ENCODE measurements at places on chromosomes 13 and 19.

DNA sequence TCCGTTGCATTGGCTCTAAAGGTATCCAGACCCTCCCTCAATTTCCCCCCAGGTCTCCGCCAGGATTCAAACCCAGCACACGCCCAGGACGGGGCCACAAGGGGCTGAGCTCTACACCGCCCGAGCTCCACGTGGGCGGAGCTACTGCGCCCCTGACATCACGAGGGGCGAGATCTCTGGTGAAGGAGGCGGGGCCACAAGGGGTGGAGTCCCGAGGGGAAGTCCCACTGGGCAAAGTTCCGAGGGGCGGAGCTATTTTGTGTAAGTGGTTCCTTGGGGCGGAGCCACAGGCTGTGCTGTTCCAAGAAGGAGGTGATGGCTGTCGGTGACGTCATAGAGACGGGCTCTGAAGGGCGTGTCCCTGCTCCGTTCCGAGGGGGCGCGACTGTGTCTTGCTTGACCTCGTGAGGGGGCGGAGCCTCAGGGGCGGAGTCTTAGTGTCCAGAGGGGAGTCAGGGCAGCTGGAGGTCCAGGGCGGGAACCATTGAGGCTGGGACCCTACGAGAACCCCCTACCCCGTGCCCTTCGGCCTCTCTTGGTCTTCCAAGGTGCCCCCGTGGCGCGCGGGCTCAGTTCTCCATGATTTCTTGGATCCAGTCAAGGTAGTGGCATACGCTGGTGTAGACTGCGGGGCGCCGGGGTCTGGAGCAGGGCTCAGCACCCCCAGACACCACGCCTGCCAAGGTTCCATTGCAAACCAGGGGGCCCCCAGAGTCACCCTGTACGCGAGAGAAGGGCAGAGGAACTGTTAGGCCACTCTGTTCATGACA, 1.3 kb upstream of the KLK8 start:
- no peaks in the 10 kb centered on the region for H3K36me3 ChIP-seq
- H3K27me3 ChIP-seq, result no peaks in the 10 kb centered on the region
- H3K27ac ChIP-seq, result no peak overlapping the region
- H3K4me3 ChIP-seq, result no peak overlapping the region
- no peaks in the 10 kb centered on the region for H3K4me1 ChIP-seq

DNA sequence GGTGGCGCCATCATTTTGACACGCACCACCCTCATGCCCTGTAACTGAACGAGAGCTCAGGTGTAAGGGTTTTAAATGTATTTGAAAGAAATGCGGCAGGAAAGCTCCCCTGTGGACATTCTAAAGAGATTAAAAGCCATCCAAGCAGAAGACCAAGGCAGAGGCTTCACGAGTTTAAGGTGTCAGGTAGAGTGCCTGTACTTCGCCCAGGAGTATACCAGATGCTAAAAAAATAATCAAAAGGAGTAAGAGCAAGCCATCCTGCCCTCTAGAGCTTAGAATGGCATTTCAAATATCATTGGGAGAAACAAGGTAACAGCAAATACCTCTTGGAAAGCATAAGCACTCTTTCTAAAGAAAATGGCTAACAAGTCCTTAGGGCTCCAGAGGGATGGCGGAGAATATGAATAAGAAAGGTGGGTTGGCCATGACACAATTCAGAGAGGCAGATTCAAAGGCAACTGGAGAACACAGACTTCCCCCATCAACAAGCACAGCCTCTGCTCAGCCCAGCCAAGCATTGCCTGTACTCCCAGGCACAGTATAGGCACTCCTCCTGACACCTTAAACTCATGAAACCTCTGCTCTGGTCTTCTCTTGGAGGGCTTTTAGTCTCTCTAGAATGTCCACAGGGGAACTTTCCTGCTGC, 447.6 kb downstream of the SUCLA2 start:
- H3K27ac ChIP-seq, result no peak overlapping the region
- H3K4me1 ChIP-seq, result no peaks in the 10 kb centered on the region
- no peak for DNase-seq
- H3K36me3 ChIP-seq, result no peaks in the 10 kb centered on the region
- no peaks in the 10 kb centered on the region for H3K27me3 ChIP-seq
- no peak overlapping the region for H3K4me3 ChIP-seq

DNA sequence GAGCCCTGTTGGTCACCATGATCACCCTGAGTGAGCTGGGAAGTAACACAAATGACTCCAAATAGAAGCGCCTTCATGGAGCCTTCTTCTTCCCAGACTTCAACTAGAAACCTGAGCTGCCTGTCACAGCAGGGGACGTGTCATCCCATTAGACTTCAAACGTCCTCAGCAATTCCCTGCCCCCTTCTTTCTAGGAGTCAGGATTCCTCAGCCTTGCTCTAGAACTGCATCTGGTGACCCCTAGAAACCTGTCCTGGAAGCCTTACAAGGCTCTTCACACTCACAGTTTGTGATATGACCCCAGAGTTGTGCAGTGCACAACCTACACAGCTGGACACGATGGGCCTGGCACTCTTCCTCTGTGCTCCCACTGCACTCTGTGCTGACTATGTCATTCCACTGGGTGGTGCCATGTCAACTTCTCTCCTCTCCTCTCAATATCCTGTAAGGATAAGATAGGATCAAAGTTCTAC, 23.6 kb upstream of the TTYH1 start:
- H3K4me3 ChIP-seq, result no peak overlapping the region
- H3K27ac ChIP-seq, result no peak overlapping the region
- peaks cover 6% of the 10 kb centered on the region for H3K4me1 ChIP-seq
- peaks cover 11% of the 10 kb centered on the region for H3K27me3 ChIP-seq
- no peak for DNase-seq
- no peaks in the 10 kb centered on the region for H3K36me3 ChIP-seq

DNA sequence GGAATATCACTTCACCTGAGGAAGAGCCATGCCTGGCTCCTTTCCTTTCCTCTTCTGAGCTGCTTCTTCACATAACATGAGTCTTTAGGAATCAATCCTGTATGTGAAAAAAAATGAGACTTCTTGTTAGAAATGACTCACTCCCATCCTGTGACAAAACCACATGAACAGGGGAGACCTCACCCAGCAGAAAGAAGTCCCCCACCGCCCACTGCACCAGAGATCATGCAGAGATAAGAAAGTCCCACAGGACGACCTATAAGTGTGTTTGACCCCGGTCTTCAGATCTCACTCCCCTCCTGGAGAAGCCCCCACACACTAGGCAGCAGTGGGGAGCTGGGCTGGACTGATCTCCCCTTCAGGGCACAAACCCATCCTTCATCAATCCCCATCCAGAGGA, 7.8 kb downstream of the ZNF600 start:
- H3K4me1 ChIP-seq, result no peaks in the 10 kb centered on the region
- no peak for DNase-seq
- no peak overlapping the region for H3K27ac ChIP-seq
- H3K4me3 ChIP-seq, result no peak overlapping the region

DNA sequence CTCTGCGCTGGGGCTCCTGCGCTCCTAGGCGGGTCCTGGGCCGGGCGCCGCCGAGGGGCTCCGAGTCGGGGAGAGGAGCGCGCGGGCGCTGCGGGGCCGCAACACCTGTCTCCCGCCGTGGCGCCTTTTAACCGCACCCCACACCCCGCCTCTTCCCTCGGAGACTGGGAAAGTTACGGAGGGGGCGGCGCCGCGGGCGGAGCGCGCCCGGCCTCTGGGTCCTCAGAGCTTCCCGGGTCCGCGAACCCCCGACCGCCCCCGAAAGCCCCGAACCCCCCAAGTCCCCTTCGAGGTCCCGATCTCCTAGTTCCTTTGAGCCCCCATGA, at the start of gene GJB2:
TSS of gene GJB2 (minus strand) at position 103 of the 326 bp plus-strand sequence. CDS start 3,357 bp downstream, outside the sequence.
- peak within 1 kb of the TSS; percentile 43 for H3K4me3 ChIP-seq
- peak within 1 kb of the TSS; percentile 39 for H3K27ac ChIP-seq
- no peaks in the 10 kb centered on the region for H3K4me1 ChIP-seq

DNA sequence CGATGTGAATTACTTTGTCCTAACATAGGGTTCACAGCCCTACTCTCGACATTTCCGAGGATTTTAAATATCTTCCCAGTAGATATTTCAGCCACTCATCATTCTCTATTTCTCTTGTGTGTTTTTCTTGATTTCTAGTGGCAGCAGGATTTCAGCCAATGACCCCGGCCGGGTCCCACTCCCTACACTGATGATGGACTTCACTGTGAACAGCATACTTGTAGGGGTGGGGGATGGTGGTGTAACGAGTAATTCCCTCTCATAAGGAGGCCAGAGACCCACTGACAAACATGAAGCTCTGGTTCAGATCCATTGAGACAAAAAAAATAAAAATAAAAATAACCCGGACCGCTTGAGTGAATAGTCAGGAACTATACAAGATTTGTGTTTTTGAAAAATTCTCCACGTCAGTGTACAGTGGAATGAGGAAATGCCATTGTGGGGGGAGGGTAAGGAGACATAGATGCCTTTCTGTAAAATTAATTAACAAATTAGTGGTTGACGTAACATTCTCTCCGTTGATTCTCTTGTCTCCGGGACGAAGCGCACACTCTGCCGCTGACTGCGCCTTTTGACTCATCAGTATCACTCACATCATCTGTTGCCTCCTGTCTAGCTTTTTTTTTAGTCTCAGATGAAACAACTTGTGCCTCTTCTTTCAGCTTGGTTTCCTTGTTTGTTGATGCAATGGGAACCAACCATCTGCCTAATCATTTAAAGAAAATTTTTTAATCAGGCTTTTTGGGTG, 48.8 kb upstream of the IRS2 start:
- no peak overlapping the region for H3K27ac ChIP-seq
- H3K4me3 ChIP-seq, result no peak overlapping the region
- no peaks in the 10 kb centered on the region for H3K36me3 ChIP-seq

DNA sequence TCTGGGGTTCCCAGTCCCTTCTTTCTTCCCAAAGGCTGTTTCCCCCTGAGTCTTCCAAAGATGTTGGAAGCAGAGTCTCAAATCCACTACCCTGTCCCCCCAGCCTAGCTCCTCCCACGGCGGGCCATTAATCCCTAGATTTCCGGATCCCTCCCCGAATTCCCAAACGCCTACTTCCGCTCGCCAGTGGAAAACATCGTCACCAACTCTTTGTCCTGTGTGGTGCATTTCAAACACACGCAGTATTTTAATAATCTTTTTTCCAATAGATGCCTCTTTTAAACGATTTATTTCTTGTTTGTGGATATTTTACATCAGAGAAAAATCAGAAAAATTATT, 610 bp downstream of the ZNF791 start:
- H3K4me3 ChIP-seq, result peak overlapping the region; percentile 97
- H3K27ac ChIP-seq, result peak overlapping the region; percentile 90
- H3K4me1 ChIP-seq, result peaks cover 8% of the 10 kb centered on the region
- H3K36me3 ChIP-seq, result peaks cover 5% of the 10 kb centered on the region

DNA sequence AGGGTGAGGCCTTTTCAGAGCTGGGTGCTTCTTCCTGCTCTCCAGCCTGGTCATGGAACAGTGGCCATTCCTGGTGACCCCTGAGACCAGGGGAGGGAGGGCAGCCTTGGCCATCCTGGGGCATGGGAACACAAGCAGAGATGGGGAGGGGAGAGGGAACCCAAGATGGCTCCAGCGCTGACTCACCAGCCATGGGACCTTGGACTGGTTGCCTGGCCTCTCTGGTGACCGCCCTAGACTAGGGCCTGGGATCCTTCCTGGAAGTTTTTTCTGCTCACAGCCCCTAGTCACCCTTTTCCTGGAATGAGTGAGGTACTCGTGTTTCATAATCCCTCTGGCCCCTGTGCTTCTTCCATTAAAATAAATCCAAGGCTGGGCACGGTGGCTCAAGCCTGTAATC, 3.3 kb upstream of the OPA3 start:
- peaks cover 6% of the 10 kb centered on the region for H3K4me1 ChIP-seq
- H3K4me3 ChIP-seq, result no peak overlapping the region
- H3K27ac ChIP-seq, result no peak overlapping the region
- no peaks in the 10 kb centered on the region for H3K36me3 ChIP-seq
- no peak for DNase-seq

GRCh38 chr13:48977286-48977625, 1.5 kb downstream of the FNDC3A start:
- H3K4me1 ChIP-seq, result peaks cover 19% of the 10 kb centered on the region
- peak overlapping the region; percentile 89 for H3K27ac ChIP-seq
- peak overlapping the region; percentile 88 for H3K4me3 ChIP-seq
- DNase-seq, result no peak

DNA sequence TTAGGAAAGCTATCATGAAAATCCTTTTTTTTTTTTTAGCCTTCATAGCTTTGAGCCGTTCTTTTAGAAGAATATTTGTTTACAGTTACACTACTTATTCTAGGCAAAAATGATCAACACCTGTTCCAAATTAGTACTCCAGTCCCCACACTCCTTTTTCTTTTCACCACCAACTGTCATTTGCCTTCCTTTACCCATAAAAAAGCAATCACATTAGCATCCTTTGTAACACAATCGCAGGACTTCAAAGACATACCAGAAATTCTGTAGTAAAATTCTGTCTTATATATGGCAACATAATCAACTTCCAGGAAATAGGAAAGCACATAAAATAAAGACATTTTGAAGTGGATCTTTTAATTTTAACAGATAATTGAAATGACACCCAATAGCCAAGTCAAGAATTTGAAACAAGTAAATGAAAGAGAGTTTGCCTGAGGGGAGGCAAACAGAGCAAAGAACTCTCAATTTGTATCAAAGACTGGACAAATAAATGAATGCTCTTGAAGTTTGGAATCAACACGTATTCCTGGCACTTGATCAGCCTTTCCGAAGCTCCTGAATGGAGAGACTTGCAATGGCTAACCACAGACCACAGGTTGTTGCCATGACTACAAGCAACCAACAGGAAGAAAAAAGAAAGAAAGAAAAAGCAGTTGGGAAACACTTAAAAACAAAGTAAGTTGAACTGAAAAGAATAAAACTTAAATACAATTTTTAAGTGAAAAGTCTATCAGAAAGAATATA, 206.8 kb downstream of the PCDH9 start:
- no peaks in the 10 kb centered on the region for H3K4me1 ChIP-seq
- H3K4me3 ChIP-seq, result no peak overlapping the region
- H3K27me3 ChIP-seq, result no peaks in the 10 kb centered on the region
- no peak overlapping the region for H3K27ac ChIP-seq
- no peaks in the 10 kb centered on the region for H3K36me3 ChIP-seq

- peaks cover 22% of the 10 kb centered on the region for H3K4me1 ChIP-seq
- no peak for DNase-seq
Measured at GRCh38 chr13:21033212-21033840, 28.1 kb downstream of the LATS2 start.

DNA sequence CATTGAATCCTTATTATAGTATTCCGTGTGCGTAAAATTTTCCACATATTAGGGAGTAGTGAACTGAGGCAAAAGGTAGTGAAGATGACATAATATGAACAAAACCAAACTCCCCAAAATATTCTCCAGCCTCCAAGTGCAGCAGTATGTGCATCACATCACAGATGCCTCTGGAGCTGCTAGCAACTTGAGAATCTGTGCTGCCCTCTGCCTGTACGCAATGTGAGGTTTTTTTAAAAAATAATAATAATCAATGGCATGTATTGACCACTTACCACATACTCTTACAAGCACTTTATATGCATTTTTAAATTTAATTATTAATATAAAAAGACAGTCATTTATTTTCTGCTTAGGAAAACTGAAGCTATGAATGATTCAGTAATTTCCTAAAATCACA, 583.0 kb upstream of the SPRY2 start:
- H3K4me1 ChIP-seq, result no peaks in the 10 kb centered on the region
- no peak overlapping the region for H3K27ac ChIP-seq
- no peak for DNase-seq
- H3K36me3 ChIP-seq, result no peaks in the 10 kb centered on the region
- no peak overlapping the region for H3K4me3 ChIP-seq

Data from Panc1 (cell line).